ENCODE measurements at places on chromosomes 16 and 17.

GRCh38 chr17:75047398-75048098 is 523 bp downstream of the KCTD2 start:
- DNase-seq, result no peak

DNA sequence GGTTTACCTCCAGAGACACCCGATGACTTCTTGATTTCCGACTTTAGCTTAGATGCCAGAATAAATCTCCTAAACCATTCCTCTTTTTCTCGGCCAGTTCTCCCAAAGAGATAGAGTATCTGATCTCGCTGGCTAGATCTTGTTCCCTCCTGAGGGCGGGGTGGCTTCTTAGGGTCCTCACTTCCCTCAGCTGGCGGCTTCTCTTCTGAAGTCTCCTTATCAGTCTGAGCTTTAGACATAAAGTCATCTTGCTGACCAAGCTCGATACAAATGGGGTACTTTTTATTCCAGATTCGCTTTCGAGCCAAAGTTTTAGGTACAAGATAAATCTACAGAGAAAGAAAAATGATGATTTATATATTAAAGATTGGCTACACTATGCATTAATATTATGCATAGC is 63.6 kb upstream of the ERN1 start:
- DNase-seq, result no peak

GRCh38 chr17:1217089-1217385 is 37.3 kb upstream of the ABR start:
- DNase-seq, result no peak

DNA sequence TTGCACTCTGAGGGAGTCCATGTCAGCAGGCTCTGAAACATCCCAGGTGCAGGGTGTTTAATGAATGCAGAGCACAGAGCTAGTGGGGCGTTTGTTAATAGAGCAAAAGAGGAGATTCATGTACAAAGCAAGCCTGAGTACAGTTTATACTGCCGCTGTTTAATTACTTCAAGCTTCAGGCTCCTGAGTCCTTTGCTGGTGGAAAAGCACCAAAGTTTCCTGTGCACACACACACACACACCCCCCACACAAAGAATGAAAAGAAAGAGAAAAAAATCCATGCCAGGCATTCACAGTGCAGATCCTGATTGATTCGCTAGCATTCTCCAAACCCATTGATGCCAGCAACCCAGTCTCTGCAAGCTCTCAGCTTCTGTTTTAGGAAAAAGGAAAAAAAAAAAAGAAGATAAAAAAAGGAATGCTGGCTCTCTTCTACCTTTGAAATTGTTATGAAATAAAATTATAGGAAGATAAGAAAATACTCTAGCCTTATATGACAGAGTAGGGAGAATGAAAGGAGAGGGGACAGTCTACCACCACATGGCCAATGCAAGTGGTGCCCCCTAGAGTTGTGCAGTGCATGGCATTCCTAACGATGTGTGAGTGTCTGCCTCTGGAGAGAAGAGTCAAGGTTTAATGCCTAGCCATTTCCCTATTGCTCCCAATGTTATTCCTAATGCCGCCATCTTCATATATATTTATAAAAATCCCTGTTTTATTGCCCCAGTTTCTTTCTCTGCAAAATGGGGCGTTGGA is 216.5 kb downstream of the TMEM114 start:
- no peak for DNase-seq

DNA sequence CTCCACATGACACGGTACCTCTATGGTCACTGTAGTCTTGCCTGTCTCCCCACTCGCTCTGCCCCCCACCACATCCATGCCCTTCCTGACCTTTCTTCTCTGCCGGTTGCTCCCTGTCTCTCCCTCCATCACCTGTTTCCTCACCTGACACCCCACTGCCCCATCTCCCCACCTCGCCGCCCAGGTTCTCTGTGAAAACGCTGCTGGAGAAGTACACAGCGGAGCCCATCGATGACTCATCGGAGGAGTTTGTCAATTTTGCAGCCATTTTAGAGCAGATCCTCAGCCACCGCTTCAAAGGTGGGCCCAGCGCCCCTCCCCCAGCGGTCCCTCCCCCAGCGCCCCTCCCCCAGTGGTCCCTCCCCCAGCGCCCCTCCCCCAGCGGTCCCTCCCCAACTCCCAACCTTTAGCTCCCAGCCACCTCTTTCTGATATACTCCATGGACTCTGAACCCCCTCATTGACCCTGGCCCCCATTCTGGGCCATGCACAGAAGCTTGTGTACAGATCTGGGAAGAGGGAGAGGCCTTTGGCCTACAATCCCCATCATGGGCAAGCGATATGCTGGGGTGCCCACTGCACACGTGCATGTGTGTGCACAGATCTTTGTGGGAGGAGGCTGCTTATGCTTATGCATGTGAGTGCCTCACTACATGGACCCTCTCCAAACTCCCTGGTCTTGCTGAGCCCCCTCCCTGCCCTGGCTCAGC is 4.1 kb downstream of the RUNDC3A start:
- DNase-seq, result no peak

- no peak for DNase-seq
These were observed 17.4 kb downstream of the CA4 start for GRCh38 chr17:60167065-60167741.

- DNase-seq, result no peak
These were observed 350.8 kb upstream of the C16orf82 start for GRCh38 chr16:26715969-26716368.

DNA sequence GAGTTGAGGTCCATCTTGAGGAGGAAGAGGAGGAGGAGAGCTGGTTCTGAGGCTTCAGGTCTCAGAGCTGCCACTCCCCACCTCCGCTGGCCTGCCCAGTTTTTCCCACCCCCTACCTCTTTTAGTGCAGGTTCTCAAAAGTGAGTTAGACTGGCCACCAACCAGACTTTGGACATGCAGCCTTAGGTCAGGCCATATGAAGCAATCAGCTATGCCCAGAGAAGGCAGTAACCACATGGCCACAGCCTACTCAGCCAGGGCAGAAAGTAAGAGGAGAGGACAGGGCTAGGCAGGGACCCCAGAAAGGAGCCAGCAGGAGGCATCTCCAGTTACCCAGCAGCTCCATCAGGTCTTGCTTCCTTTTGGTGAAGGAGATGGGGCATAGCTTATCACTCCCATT is 9.0 kb downstream of the MYO15A start:
- no peak for DNase-seq

DNA sequence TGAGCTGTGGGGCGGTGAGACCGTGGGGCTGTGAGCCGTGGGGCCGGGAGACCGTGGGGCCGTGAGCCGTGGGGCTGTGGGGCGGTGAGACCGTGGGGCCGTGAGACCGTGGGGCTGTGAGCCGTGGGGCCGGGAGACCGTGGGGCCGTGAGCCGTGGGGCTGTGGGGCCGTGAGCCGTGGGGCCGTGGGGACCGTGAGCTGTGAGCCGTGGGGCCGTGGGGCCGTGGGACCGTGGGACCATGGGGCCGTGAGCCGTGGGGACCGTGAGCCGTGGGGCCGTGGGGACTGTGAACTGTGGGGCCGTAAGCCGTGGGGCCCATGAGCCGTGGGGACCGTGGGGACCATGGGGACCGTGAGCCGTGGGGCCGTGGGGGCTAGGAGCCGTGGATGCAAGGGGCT is 24.6 kb upstream of the PVALEF start:
- no peak for DNase-seq

- no peak for DNase-seq
These were observed 30.1 kb downstream of the GNGT2 start for GRCh38 chr17:49180303-49180702.

DNA sequence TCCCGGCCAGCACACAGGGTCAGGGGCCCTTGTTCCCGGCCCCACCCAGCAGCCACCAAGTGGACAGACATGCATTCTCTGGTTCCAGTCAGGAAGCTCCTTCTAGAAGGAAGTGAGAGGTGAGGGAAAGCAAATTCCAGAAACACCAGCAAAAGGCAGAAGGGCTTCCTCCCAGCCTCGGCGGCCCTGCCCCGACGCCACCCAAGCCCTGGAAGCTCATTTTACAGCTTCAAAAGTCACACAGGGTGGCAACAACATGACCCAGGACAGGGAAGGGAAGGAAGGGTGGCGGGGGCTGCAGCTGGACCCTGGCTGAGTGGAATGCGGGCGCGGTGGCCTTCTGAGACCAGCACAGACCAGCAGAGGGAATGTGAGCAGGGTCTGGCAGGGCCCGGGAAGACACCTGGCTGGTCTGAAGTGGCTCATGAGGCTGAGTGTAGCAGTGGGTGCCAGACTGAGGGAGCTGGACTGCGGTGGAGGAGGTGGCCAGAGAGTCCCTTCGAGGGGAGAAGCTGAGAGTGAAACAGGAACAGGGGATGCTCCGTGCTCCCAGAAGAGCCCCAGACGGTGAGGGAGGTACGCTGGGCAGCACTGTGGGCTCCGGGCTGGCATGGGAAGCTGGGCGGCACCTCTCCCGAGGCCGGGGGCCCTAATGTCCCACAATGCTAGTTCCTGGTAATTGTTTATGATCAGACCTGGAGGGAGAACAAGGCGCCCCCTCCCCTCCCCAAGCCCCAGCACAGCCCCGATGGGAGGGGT is 1.9 kb upstream of the UNC13D start:
- DNase-seq, result no peak

DNA sequence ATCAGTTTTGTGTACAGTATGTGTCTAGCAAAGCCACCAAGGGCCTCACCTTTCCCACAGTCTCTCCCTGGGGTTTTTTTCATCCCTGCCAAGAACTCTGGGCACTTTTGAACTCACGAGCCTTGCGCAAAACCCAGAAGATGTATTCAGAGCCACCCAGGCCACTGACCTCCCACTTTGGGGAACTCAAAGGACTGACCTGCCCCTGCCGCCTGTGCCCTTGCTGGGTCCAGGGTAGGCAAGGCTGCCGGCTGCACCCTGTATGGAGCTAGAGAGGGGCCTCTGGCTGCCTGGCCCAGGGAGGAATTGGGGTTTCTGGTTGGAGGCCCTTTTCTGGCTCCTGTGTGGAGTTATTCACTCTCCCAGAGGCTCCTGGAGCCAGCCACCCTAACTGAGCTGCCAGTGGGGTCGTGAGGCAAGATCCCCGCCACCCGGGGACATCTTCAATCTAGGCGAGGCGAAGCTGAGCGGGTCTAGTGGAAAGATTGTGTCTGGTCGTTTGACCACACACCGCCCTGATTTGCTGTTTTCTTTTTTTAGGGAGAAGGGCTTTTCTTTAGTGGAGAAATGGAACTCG is 1.9 kb downstream of the CDK5R1 start:
- no peak for DNase-seq

DNA sequence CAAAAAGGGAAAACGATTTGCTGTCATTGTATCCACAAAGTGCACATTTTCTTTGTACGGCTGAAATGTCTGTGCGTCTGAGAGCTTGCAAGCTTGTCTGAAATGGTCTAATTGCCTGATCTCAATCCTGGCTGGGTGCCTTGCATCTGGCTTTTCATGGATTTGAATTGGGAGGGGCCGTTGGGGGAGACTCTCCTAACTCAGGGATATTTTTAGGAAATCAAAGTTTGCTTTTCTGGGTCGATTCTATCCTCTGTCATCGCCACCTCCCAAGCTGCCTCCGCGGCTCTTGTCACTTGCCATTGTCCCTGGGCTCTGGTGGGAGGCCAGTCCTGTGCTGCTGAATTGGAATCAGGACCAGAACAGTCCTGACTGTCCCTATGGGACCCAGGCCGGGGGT is 33.3 kb upstream of the MGAT5B start:
- DNase-seq, result no peak

DNA sequence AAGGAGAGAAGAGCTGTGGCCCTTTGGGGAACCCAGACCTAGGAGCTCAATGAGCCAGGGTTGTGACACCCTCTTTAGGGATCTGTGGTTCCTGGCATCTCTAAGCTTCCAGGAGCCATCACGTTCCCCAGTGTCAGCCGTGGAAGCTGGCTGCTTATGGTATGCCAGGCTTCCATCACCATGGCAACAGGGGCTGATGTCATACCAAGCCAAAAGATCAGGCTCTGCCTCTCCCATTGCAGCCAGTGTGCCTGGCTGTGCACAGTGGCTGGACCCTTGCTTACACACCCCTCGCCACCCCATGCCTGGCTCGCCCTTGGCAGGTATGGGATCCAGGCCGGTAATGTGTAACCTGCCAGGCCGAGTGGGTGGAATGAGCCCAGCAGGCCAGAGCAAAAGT is 91.1 kb downstream of the SSH2 start:
- DNase-seq, result no peak

DNA sequence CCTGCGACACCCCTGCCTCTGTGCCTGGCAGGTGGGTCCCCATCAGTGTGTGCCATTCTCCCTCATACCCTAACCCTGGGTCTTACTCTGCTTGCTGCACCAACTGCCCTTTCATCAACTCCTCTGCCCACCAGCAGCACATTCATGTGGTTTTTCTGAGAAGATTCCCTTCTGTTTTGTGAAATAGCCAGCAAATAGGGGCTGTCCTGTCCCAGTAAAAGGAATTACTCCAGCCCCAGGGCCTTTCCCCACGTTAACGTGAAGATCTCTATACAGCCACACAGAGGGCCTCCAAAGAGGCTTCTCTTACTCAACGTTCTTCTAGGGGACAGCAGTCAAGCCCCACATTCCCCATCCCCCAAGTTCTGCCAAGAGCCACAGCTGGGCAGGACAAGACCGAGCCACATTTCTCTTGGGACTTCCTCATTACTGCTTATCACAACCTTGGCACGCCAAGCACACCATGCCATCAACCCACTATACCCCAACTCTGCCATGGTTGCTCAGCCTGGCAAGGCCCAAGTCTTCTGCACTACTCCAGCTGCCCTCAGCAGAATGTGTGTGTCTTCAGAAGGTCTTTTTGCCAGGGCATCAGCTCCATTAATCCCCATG is 18.7 kb upstream of the CCL2 start:
- no peak for DNase-seq

DNA sequence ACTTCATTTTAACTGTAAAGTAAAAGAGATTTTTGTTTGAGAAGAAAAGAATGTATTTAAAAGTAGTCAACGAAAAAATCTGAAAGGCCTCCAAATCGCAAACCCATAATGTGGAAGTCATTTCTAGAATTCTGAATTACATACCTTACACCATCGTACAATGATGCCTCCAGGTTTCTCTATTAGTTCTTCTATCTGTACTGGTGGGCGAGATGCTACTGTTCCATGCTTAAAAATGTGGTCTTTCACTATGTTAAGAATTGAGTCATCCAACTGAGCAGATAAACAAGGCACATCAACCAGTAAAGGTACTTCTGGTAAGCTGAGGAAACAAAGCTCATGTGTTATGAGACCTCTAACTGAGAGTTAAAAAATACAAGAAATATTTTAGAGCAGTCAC is 28.5 kb downstream of the CRLF3 start:
- DNase-seq, result no peak

- DNase-seq, result no peak
These were observed 435.6 kb downstream of the WWOX start for GRCh38 chr16:78535098-78535497.

- DNase-seq, result no peak
These were observed 88.4 kb downstream of the CHD9NB start for GRCh38 chr16:52964290-52964689.

GRCh38 chr16:4378161-4378666 is 6.6 kb downstream of the VASN start:
- no peak for DNase-seq

- DNase-seq, result no peak
These were observed 1.1 kb upstream of the TRPV3 start for GRCh38 chr17:3558603-3559269.

DNA sequence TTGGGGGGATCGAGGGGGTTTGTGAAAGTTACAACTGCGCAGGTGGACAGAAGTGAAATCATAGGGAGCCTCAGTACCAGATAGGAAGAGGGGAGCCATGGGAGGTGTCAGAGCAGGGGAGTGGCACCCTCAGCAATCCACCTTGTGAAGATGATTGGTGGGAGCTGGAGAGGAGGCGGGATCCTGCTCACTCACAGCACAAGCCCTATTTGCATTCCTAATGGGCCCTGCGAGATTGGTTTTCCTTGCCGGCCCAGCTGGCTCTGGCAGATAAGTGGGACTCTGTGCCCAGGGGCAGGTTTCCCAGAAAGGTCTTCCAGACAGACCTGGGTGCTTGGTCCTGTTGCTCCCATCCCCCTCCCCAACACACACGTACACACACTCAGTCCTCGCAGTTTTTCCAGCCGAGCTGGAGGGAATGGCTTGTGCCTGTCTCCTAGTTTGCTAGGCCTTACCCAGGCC is 9.4 kb downstream of the WNT3 start:
- no peak for DNase-seq
